AG20443 (cell line): ENCODE measurements at places on chromosomes 2 and 18.

GRCh38 chr2:189821953-189822748, 37.9 kb downstream of the PMS1 start:
- DNase-seq, result peak; percentile 29

GRCh38 chr2:42493468-42494354, at the start of gene KCNG3:
Gene KCNG3 (minus strand): TSS chr2:42493982. CDS start chr2:42493501, 481 bp downstream.
- peak; percentile 84 for DNase-seq

- no peak for DNase-seq
Observed at GRCh38 chr2:41832218-41832617, 215.6 kb upstream of the PKDCC start.

DNA sequence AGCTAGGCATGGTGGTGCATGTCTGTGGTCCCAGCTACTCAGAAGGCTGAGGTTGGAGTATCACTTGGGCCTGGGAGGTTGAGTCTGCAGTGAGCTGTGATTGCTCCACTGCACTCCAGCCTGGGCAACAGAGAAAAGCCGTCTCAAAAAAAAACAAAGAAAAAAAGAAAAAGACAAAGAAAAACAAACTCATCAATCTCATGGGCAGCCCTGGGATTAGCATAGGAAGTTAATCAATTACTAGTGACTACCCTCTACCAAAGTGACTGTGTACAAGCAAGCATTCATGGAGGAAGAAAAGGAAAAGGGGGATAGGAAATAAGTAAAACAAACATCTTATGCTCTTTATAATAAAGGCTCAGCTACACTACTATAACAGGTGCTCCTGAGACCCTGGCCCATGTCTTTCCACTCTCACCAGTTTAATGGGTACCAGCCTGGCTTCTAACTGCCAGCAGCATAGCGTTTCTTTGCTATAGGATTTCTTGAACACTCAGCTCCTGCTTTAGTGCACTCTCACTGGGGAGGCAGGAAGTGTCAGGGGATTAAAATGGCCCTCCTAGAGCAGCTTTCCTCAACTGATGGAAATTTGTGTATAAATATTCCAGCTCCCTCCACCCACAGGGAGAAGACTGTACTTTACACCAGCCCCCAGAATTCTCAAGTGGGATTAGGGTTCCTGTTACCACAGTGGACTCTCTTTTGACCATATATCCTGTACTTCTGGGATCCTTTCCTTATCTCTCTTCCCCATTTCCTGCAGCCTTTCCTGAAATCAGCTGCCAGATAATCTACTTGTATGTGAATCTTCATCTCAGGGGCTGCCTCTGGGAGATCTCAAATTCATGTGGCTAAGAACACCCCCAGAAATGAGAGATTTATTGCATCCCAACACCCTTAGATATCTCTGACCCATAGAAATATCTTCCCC, 91.3 kb upstream of the GLS start:
- DNase-seq, result no peak

GRCh38 chr2:70569559-70569958, 15.9 kb upstream of the TGFA start:
- no peak for DNase-seq

DNA sequence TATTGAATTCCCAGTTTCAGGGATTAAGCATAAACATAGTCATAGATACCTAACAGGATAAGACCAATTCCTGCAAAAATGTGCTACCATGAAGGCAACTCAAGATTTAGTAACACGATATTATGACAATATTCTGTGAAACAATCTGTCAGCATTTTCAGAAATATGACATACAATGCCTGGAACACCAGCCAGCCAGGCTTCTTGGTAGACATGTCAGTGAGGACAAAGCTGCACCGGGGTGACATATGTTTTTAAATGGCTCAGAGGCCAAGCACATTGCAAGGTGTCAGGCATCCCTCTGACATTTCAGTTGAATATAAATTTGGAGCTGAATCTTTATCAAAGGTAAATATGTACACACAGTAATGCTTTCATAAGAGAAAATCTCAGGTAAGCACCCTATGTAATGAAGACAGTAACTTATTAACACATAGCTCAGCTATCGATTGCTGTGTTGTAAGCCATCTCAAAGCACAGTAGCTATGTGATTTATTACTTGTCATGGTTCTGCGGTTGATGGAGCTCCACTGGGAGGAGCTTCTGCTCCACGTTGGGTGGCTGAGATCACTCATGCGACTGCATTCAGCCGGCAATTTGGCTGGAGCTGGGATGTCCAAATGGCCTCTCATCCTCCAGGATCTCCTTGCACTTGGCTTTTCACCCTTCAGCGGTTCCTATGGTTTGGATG, 31.9 kb upstream of the EML6 start:
- DNase-seq, result no peak

GRCh38 chr2:128465246-128466170, 146.8 kb upstream of the HS6ST1 start:
- DNase-seq, result no peak

DNA sequence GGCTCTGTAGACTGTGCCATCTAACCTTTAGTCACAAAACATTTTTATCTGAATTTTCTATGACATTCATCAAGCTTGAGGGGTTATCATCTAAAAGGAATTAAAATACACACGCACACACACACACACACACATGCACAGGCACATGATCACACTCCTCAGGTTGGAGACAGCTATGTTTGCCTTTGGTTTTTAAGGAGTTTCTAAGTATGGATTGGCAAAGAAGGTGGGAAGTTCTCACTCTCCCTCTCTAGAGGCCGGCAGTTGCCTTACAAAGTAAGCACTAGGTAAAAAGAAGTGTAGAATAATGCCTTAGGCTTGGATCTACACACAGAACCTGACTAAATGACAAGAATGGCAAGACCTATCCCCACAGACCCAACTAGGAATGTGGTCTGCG, 437.1 kb downstream of the ZEB2 start:
- no peak for DNase-seq

- DNase-seq, result no peak
Observed at GRCh38 chr2:239236043-239236807, 164.6 kb downstream of the HDAC4 start.

DNA sequence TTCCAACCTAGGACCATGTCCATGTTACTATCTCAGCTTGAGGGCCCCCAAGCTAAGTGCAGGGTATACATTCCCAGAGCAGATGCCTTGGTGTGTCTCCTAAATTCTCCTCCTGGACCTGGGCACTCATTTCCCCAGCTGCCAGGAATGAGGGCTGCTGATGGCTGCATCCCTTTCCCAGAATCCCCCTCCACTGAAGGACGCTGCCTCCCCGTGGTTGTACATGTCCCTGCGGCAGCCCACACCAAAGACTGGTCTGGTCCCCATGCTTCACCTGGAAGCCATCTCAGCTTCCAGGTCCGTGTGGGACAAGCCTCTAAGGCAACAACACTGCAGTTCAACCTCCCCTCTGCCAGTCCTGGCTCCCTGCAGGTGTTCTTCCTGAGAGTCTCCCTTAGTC, 14.6 kb downstream of the TMEM163 start:
- no peak for DNase-seq

DNA sequence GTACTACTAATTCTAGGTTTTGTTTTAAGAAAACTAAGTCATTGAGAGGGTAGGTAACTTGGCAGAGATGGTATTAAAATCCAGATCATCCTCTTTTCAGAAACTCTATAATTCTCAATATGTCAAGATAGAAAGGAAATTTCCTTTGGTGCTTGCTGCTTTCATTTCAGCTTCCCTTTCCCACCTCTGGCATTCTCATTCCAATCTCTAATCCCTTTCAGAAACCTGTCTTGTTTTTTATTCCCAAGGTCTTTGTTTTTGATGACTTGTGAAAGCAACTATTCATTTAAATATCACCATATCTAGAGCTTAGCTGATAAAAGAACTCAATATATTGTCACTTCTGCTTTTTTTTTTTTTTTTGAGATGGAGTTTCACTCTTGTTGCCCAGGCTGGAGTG, 242.8 kb upstream of the LRRTM1 start:
- no peak for DNase-seq

GRCh38 chr2:207861789-207862188, 92.1 kb upstream of the FZD5 start:
- DNase-seq, result no peak

- no peak for DNase-seq
Observed at GRCh38 chr2:11822746-11823451, 76.5 kb downstream of the LPIN1 start.

GRCh38 chr2:96528700-96529375, 7.7 kb upstream of the ARID5A start:
- DNase-seq, result no peak

GRCh38 chr2:228698963-228699362, 517.5 kb upstream of the SPHKAP start:
- no peak for DNase-seq

- peak; percentile 32 for DNase-seq
Observed at GRCh38 chr2:24365051-24365450, 4.7 kb upstream of the ITSN2 start.

DNA sequence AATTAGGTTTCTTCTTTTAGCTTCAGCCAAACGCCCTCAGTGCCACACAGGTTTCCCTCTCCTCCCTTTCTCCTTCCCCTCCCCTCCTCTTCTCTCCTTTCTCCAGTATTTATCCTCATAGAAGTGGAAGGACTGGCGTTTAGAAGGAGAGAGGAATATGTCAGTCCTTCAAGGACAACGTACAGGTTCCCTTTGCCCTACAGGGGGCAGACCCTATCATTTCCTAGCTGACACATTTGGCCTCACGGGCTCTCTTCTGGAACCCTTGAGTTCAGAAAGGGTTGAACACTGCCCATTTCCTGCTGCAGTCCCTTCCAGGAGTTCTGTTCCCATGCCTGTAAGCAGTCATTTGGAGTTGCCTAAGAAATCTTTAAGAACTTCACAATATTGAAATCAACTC, 46.1 kb downstream of the CDCA7 start:
- no peak for DNase-seq

DNA sequence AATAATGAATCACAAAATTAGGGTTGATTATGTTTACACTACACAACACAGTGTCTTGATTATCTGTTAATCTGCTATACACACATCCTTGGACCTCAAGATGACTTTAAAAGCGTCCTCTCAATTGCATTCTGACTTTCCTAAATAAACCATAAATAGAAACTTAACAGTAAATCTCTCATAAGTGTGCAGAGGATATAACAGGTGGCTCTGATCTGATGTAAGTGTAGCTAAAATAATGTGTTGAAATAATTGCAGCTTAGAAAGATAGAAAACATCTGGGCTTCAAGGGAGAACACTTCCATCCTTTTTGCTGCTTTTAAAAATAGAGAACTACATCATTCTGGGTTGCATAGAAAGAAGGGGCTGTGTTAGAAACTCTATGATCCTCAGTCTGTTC, 78.4 kb upstream of the EFEMP1 start:
- no peak for DNase-seq

DNA sequence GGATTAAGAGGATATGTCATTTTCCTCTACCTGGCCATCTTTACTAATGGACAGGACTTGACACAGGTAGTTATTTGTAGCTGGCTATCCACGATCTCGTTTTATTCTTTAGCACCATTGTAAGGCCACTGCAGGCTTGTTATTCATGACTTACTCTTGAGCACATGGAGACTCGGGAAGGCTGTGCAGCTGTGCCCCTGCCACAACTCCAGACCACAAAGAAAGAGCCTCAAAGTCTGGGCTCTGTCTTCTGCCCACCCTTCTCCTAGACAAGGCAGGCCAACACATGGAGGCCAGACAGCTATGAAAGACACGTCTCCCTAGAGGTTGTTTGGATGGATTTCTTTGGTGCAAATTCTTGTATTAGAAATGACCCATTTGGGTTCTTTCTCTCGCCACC, 133.8 kb downstream of the NAPG start:
- no peak for DNase-seq

DNA sequence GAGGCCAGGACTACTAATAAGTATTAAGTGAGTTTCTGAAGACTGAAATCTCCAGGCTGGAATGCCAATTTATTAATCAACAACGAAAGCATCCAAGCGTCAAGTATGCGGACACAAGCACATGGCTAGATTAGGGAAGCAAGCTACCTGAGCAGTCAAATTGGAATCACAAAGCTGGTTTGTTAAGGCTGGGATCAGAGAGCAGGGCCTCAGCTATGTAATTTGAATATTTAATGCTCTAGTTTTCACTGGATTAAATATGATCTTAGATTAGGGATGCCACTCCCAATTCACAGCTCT, 5.7 kb downstream of the CCL20 start:
- no peak for DNase-seq

- no peak for DNase-seq
Observed at GRCh38 chr18:35697869-35698268, 116.3 kb downstream of the GALNT1 start.

GRCh38 chr2:190726255-190726654, 77.4 kb downstream of the NAB1 start:
- DNase-seq, result no peak

DNA sequence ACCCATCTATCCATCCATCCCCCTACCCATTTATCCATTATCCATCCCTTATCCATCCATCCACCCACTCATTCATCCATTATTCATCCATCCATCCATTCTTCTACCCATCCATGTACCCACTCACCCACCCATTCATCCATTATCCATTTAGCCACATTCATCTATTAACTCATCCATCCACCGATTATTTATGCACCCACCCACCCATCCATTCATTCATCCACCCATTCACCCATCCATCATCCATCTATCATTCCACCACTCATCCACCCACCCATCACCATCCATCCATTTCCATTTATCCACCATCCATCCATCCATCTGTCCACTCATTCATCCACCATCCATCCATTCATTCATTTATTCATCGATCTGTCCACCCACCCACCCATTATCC, 137.4 kb upstream of the CTDP1 start:
- DNase-seq, result no peak

GRCh38 chr2:28360058-28360717, 32.5 kb upstream of the FOSL2 start:
- no peak for DNase-seq

- DNase-seq, result no peak
Observed at GRCh38 chr2:46960618-46961017, 45.0 kb upstream of the MCFD2 start.

DNA sequence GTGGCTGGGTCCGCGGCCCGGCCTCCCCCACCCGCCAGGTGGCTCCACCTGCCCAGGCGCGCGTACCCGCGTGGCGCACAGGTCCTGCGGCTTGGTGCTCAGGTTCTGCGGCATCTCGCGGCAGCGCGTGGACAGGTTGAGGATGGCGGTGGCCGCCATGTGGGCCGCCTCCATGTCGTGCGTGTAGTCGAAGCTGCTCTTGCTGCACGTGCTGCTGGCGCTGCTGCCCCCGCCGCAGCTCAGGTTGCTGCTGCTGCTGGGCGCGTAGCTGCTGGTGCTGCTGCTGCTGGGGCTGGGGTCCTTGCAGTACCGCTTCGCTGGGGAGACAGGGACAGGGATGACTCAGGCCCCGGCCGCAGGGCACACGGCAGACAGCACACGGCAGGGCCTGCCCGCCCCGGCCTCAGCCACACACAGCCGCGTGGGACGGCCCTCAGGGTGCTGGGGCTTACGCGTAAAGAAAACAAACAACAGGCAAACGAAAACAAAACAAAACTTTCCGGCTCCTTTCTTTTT, 147.7 kb upstream of the PXDN start:
- DNase-seq, result no peak
